ENCODE measurements at places on chromosomes 5 and 9. TPM values are rescaled to one million over a fixed set of nuclear protein-coding genes. Genes with fewer than 3 reads are reported as not detected.

Gene OR1Q1
- total RNA-seq, result not detected

Gene OR1J2
- total RNA-seq, result not detected

Gene DMGDH
- total RNA-seq, result 4.5 TPM

Gene PDGFRB
- 0.52 TPM for total RNA-seq

Gene F2R
- total RNA-seq, result 80.5 TPM

Gene PCDHB9
- 0.17 TPM for total RNA-seq

Gene NOL6
- 25.7 TPM for total RNA-seq

Gene NRARP
- total RNA-seq, result 0.55 TPM

Gene ADAMTSL1
- 1.5 TPM for total RNA-seq

Gene FOXD4L6
- total RNA-seq, result 0.10 TPM

Gene AP3B1
- 64.1 TPM for total RNA-seq

Gene PHF24
- total RNA-seq, result not detected

Gene UNC5A
- 0.69 TPM for total RNA-seq

Gene PCDHGA1
- under 0.01 TPM for total RNA-seq

Gene LCN9
- not detected for total RNA-seq

Gene GRXCR2
- total RNA-seq, result not detected

Gene FANCG
- total RNA-seq, result 13.0 TPM

Gene SPINK7
- not detected for total RNA-seq

Gene URM1
- 21.9 TPM for total RNA-seq

Gene C9orf152
- total RNA-seq, result not detected

Gene CAPSL
- not detected for total RNA-seq

Gene HAVCR1
- 397 TPM for total RNA-seq

Gene CTNND2
- total RNA-seq, result not detected

Gene PCDHB3
- total RNA-seq, result 2.9 TPM

Gene GMCL2
- total RNA-seq, result not detected

Gene NAIP
- total RNA-seq, result 0.69 TPM

Gene CAMK2A
- total RNA-seq, result not detected

Gene STKLD1
- total RNA-seq, result 0.35 TPM

Gene PTPN3
- total RNA-seq, result 18.8 TPM

Gene ZNF454
- 0.69 TPM for total RNA-seq

Gene SPINK13
- 1.8 TPM for total RNA-seq

Gene SLC6A3
- not detected for total RNA-seq

Gene STC2
- 41.0 TPM for total RNA-seq

Gene ORM2
- not detected for total RNA-seq

Gene PRR7
- 9.4 TPM for total RNA-seq

Gene PCA3
- 0.05 TPM for total RNA-seq

Gene TAF11L5
- total RNA-seq, result not detected

Gene ENTREP1
- 1.0 TPM for total RNA-seq

Gene OTP
- total RNA-seq, result not detected

Gene EFNA5
- 107 TPM for total RNA-seq

Gene SLC34A1
- not detected for total RNA-seq

Gene CDH9
- total RNA-seq, result not detected

Gene KCNV2
- not detected for total RNA-seq

Gene SPOUT1
- 18.2 TPM for total RNA-seq

Gene CCL21
- total RNA-seq, result not detected

Gene RASEF
- 18.2 TPM for total RNA-seq

Gene NPDC1
- 21.6 TPM for total RNA-seq

Gene TAS2R1
- not detected for total RNA-seq

Gene SLC23A1
- 1.4 TPM for total RNA-seq

Gene INSYN2B
- 1.5 TPM for total RNA-seq

Gene BTNL3
- not detected for total RNA-seq

Gene HMMR
- total RNA-seq, result 1.4 TPM

Gene THG1L
- total RNA-seq, result 18.1 TPM
